ENCODE measurements at places on chromosomes 6 and 20.

DNA sequence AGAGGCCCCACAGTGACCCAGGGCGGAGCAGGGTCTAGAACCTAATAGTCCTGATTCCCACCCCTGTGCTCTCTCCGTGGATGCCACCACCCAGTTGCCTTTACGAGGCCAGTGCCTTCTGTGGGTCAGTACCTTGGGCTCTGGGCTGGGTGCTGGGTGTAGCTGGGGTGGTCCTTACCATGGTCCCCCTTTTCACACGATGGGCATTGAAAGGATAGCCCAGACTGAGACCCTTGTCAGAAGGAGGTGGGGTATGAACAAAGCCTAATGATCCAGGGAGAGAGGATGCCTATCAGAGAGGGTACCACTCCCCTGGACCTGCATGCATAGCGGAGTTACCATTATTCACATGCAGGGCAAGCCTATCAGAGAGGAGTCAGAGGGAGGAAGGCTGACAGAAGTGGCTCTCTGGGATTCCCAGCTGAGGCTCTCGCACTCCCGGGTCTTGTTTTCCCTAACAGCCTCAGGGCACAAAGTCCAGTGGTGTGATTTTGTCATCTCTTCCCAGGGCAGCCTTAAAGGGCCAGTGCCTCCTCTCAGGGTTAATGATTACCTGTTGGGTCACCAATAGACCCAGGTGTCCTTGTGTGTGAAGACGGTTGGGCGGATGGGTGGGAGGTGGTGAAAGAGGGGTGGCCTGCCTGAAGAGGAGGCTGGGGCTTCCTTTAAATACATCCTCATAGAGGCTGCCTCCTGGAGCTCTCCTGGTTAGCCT is 36.2 kb downstream of the VEGFA start:
- DNase-seq = no peak

DNA sequence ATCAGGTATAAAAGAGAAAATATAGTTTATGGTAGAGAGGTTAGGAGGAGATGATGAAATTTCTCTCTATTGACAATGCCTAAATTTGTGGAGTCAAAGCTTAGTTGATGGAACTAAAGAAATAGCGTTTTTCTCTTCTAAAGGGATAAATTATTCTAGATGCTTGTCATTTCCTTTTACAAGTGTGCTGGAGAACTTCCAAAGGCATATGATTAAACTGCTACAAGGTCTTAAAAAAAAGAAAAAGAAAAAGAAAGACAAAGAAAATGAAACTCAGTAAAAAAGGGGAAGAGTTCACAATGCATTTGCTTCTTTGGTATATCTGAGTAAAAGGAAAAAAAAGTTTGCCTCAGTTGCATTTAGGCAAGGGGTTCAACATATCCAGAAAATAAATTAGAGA is 499.8 kb upstream of the PTCHD4 start:
- no peak for DNase-seq

DNA sequence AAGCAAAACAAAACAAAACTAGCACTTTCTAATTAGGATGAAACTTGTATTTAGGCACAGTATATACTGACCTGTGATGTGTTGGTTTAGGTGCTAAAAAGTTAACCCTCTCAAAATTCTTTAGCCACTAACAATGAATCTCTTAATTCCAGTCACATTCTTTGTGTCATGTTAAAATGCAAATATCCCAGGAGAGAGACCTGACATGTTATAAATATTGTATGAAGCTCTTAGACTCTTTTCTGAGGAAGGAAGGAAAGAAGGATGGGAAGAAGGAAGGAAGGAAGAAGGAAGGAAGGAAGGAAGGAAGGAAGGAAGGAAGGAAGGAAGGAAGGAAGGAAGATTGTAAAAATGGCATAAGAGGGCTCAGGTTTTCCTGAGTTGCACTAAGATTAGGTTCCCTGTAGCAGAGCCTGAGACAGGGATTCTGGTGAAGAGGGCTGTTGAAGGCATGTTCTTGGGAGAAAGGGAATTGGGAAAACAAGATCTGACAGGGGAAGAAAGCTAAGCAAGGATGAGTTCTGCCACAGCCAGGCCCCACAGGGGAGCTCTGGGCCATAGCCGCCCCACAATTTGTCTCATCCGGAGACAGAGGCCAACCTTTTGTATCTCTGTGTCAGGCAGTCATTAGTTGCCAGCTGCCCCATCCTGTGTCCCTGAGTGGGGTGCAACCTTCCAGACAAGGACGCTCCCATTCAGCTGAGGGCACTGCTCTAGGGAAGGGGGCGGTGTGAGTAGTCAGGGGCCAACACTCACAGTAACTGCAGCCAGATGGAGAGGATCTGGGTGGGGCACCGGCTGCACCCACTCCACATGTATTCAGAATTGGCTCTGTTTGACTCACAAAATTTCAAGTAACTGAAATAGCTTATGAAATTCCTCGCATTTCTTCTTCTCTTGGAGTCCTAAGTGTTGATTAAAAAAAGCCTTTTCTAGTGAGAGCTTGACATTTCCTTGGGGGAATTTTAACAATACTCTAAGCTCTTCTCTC is 189.3 kb upstream of the ARG1 start:
- DNase-seq = no peak

DNA sequence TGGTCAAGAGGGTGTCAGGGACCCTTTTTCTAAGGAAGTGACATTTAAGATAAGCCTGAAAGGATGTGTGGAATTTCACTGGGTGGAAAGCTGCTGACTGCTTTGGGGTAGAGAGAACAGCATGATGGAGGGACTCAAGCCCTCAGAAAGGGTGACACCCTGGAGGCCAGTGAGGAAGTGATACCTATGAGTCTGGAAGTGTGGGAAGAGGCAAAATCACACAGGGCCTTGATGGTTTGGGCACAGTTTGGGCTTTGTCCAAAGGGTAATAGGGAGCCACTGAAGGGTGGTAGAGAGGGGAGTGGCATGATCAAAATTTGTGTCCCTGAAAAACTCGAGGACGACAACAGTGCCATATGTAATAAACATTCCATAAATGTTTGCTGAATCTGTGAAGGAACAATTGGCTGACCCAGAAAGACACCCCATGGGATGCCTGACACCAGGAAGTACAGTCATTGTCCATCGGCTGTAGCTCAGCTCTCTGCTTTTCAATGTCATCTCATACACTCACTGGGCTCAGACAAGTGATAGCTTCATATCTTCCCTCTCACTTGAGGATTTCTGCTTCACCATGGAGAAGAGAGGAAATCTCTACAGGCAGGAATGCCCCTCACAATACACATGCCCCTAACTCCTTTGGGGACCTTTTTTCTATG is 21.3 kb downstream of the CASS4 start:
- no peak for DNase-seq

- DNase-seq = no peak
Observed at GRCh38 chr20:13147971-13148370, 73.1 kb upstream of the ISM1 start.

DNA sequence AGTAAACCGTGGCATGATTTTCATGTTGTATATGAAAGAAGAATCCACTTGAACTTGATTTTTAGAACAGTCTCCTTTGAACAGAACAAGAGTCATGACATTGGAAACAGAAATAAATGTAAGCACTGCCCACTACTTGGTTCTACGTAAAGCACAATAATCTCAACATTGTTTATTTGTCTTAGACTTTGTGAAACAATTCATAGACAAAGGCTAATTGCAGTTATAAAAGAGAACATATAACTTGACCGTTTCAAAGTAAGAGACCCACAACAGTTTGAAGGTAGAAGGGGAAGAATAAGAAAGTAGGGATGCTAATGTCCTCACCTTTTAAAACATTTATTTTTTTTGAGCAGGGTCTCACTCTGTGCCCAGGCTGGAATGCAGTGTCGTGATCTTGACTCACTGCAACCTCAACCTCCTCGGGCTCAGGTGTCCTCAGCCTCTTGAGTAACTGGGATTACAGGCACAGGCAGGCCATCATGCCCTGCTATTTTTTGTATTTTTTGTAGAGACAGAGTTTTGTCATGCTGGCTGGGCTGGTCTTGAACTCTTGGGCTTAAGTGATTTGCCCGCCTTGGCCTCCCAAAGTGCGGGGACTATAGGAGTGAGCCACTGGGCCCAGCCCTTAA is 71.1 kb downstream of the POPDC3 start:
- DNase-seq = no peak

- no peak for DNase-seq
Observed at GRCh38 chr6:159933077-159933476, 35.8 kb upstream of the IGF2R start.

DNA sequence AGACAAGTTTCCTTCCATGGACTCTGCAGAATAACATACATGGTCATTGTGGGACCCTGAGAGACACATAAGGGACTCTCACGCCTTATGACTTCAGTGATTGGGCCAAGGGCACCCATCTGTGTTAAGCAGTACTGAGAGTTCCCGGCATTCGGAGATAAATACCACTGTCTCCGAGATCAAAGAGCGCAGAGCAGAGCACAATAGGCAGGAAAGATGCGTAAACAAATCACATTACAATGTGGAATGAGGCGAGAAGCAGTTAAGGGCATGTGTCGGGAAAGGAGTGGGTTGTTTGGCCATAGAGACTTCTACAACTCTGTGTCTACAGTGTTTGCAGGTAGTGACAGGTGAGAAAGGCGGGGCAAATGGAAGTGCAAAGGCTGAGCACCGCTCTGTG is 57.6 kb downstream of the NRSN1 start:
- DNase-seq = no peak

GRCh38 chr6:101108286-101108685 is 227.2 kb upstream of the ASCC3 start:
- no peak for DNase-seq

- no peak for DNase-seq
Observed at GRCh38 chr20:13111249-13111911, 102.6 kb downstream of the SPTLC3 start.

DNA sequence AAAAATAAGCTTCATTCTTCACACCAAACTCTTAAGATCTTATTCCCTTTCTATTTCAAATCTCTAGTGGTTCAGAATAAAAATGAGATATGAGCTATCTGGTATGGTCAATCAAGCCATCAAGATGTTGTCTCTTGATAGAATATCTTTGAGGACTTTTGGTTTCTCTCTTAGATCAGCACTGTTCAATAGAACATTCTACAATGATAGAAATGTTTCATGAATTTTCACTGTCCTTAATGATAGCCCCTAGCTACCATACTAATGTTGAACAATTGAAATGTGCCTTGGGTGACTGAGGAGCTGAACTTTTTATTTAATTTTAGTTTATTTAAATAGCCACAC is 24.1 kb upstream of the HINT3 start:
- no peak for DNase-seq

- DNase-seq = no peak
Observed at GRCh38 chr6:112710710-112711109, 363.6 kb downstream of the RFPL4B start.

Measured in stimulated activated CD4-positive, alpha-beta T cell treated with anti-CD3 and anti-CD28 coated beads, Interleukin-12 subunit alpha, Interleukin-12 subunit beta, amount 100 ng/mL, for 4 hours (primary cell).